Muscle of leg (tissue), 16 donors: ENCODE measurements at places on chromosomes 7 and 10.
A peak's percentile ranks its signal among the peaks of the same experiment; 100 is the strongest.

- peak; percentile 4 for DNase-seq
These were observed 1.6 kb downstream of the RASSF4 start for GRCh38 chr10:44961230-44961571.

DNA sequence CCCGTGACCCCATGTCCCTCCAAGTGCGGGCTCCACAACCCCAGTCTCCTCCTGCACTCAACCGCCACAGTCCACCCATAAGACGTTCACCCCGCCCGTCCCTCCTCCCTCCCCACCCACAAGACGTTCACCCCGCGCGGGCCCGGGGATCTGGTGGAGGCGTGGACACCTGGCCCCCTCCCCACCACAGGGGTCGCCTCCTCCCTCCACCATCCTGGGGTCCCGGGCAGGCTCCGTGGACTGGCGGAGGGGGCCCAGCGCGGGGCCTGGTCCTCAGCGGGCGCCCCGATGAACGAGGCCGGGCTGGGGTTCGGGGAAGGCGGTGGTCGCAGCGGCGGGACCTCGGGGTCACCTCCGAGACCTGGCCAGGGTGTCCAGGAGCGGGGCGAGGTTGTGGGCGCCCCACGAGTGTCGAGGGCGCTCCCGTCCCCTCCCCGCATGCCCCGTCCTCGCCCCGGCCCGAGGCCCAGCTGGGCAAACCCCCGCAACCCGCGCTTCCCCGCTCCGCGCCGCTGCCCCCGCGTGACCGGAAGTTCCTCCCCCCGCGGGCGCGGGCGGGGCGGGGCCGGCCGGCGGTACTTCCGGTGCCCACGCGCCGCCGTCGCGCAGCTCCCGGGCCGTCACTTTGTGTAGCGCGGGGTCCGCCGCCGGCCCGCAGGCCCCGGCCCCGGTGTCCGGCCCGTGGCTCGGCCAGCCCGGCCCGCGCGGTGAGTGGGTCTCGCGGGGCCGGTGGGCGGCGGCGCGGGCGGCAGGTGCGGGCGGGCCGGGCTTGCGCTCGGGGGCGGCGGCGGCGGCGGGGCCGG lies at the start of gene ZNF316:
ZNF316 (plus strand) TSS at position 578 of the 803 bp plus-strand sequence. CDS start 5,092 bp downstream, outside the sequence.
- DNase-seq, result peak; percentile 69

- DNase-seq, result peak; percentile 3
These were observed 417.9 kb downstream of the IPMK start for GRCh38 chr10:57849691-57850357.

DNA sequence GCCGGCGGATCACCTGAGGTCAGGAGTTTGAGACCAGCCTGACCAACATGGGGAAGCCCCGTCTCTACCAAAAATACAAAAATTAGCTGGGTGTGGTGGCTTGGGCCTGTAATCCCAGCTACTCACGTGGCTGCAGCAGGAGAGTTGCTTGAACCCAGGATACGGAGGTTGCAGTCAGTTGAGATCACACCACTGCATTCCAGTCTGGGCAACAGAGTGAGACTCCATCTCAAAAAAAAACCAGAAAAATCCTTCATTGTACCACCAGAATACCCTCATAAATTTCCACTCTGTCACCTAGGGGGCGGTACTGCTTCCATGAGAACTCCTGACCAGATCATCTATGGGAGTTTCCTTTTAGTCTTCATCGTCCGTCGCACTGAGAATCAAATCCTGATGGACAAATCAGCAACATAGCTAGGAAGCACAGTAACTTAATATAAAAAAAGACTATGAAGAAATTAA lies 225.8 kb upstream of the KLF14 start:
- DNase-seq, result no peak

DNA sequence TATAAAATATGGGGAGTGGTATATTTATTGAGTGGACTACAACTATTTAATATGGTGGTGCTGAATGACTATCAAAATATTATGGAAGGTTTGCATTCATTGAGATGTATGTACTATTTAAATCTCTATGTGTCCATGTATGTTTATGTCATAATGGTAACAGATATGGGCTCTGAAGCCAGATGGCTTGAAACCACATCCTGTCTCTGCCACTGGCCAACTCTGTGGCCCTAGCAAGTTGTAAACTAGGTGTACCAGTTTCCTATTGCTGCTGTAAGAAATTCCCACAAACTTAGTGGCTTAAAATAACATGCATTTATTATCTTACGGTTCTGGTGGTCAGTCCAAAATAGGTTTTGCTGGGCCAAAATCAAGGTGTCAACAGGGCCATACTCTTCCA lies 198.1 kb upstream of the NFE2L3 start:
- no peak for DNase-seq

DNA sequence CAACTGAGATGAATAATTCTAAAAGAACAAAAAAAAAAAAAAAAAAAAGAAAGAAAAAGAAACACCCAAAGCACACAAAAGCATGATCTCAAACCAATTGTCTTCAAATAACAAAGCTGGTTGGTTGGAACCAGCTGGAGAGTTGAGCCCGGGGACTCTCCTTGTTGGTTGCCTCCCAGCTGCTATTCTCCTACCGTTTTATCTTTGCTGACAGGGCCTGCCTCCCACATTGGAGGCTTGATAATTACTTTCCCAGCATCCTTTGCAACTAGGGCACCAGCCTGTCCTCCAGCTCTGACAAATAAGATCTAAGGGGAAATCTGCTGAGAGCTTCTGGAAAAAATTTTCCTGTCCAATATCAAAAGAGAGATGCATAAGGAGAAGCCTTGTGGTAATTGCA lies 6.8 kb downstream of the PON1 start:
- no peak for DNase-seq

GRCh38 chr10:103750836-103751235 lies 104.5 kb downstream of the SH3PXD2A start:
- DNase-seq, result no peak

- no peak for DNase-seq
These were observed 166.0 kb upstream of the ANK3 start for GRCh38 chr10:60555700-60556099.

- DNase-seq, result peak; percentile 87
These were observed 31.1 kb downstream of the CELF2 start for GRCh38 chr10:11048707-11049278.

- no peak for DNase-seq
These were observed 12.4 kb downstream of the BCAP29 start for GRCh38 chr7:107592361-107593024.

DNA sequence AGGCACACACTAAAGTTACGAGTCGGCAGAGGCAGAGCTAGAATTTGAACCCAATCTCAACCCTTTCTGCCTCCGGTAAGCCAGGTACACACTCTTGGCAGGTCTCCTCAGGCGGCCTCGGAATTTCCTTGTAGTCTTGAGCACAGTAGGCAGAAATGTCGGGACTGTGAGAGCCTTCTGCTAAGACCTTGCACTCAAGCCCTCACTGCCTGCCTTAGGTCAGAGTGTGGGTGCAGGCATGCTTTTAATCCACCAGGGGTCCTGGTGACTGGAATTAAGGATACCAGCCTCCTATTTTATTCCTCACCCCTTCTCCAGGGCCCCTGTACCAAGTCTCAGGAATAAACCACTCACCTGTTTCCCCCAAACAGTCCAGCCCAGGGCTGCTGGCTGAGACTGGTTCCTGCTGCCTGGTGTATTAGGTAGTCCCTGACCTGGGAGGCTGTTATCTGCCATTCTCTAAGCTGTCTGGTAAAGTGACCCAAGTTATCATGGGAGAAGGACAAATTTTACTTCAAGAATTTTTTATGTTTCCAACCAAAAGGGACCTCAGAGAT lies 855 bp downstream of the ATP6V1F start:
- peak; percentile 62 for DNase-seq

DNA sequence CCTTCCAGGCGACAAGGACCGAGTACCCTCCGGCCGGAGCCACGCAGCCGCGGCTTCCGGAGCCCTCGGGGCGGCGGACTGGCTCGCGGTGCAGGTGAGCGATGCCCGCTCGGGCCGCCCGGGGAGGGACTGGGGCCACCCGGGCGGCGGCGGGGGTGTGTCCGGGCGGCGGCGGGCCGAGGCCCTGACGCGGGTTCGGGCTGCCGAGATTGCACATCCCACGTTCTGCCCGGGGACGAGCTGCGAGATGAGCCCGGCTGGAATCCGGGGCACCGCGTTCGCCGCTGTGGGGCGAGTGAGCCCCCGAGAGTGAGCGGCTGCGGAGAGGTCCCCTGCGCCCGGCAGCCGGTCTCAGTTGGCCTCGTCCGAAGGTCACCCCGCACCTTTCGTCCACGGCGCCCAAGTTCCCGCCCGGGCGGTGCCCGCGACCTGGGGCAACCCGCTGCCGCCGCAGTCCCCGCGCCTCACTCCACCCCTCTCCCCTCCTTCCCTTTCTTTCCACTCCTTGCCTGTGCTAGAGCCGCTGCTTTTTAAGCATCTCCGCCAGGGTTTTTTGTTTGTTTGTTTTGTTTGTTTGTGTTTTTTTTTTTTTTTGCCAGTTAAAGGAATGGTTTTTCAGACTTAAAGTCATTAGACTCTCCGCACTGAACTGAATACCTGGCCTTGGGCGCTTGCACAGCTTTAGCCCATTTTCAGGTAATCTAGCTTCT lies 515 bp downstream of the RALA start:
- DNase-seq, result peak; percentile 51

DNA sequence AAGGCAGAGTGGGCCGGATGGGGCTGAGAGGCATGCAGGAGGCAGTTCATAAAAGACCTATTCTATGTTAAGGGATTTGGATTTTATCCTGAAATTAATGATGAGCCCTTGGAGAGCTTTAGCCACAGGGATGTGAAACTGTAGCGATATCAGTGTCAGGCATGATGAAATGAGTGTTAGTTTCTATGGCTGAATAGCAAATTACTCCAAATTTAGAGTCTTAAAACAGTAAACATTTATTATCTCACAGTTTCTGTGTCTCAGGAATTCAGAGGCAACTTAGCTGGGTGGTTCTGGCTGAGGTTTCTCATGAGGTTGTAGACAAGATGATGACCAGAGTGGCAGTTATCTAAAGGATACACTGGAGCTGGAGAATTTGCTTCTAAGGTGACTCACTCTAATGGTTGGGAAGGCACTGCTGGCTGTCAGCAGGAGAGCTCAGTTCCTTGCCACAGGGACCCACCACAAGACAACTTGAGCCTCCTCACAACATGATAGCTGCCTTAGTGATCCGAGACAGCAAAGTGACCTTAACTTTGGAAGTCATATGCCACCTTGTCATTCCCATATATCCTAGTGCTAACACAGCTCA lies 36.7 kb upstream of the SFTPD start:
- DNase-seq, result no peak

DNA sequence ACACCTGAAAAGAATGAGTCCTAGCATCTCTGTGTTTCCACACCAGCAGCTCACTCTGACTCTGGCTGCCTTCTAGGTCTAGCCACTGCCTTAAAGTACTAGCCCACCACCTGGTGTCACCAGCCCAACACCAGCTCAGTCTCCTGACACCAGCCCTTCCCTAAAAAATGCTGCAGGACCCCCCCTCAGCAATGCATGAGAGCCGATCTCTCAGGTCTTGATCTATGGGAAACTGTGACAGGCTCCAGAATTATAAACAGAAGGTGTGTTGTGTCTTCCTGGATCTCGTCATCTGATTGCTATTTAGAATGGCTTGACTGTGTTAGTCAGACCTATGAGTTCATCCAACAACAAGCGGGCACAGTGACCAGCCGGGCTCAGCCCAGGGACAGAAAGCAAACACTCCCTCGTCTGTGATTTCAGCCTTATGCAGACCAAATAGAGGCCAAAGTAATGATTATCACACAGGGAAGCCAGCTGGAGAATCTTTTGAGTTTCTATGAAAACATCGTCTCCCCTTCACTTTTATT lies 66.6 kb downstream of the CUBN start:
- DNase-seq, result peak; percentile 80

DNA sequence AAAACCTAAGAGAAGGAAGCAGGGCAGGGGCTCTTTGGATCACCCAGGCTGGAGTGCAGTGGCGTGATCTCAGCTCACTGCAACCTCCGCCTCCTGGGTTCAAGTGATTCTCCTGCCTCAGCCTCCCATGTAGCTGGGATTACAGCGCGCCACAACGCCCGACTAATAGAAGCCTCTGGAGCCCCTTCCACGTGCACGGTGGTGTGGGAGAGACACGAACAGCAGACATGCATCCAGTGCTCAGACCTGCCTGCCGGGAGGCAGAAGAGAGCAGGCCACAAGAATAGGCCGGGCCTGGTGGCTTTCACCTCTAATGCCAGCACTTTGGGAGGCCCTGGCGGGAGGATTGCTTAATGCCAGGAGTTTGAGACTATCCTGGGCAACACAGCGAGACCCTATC lies 96.3 kb downstream of the PRPF18 start:
- no peak for DNase-seq

GRCh38 chr10:35347121-35347562 lies 10.8 kb downstream of the CCNY start:
- DNase-seq, result peak; percentile 38

DNA sequence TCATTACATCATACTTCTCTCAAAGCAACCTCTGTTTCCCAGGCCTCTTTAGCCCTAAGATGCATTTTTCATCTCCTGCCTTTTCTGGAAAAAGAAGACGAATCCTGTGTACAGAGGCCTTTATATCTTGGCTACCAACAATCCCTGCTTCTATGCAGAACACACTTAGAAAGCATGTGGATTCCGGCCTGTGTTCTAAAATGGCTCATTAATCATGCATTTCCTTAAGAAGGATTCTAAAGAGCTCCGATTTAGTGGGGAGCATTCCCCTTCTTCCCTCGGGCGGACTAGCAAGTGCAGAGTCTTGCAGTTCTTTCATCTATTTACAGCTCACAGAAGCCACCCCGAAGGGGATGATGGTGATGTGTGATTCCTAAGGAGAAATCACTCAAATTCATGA lies 1212.9 kb downstream of the TYW1 start:
- no peak for DNase-seq

DNA sequence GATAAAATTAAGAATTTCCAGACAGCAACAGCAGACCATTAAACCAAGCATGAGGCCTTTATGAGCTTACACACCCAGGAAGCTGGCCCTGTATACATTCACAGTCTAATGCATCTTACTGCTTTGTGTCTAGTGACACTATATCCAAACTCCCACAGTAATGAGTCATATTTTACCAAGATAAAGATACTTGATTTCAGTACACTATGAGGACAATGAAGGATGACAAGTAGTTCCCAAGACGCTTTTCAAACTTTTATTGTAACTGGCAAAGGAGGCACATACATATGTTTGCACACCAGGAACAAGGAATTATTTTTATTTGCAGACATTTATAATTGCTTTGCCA lies 148.0 kb downstream of the TSPAN12 start:
- DNase-seq, result no peak

GRCh38 chr7:46150202-46150601 lies 229.1 kb upstream of the IGFBP3 start:
- no peak for DNase-seq

DNA sequence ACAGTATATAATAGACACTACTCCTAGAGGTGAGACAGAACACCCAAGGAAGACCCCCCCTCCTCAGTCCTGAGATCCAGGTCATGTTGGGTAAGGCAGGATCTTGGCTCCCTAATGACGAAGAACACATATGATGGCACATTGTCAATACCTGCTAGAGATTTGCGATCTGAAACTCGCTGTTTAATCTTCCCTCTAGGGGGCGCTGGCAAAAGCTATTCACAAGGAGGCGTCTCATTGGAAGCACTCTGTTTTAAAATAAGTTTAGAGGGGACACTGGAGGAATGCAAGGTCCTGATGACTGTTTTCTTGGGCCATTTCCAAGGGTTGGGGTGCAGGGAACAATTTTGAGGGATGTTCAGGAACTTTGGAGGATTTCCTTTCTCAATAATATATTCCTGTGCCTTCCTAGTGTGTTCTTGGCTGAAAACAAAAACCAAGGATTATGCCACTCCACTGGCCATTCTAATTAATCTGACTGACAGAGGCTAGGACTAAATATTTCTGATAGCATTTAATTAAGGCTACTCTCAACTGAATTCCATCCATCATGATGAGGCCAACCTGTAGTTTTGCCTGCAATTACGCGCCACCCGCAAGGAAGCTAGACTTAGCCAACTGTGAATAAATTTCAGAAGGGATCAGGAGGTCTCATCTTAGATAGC lies 1013.8 kb upstream of the MBL2 start:
- no peak for DNase-seq
